ENCODE measurements at places on chromosomes 13 and 19. TPM values are rescaled to one million over a fixed set of nuclear protein-coding genes. Genes with fewer than 3 reads are reported as not detected.

GRCh38 chr13:75934889-75935288 is 298.8 kb downstream of the LMO7 start:
- no peak for DNase-seq

The CRLF1 gene
- total RNA-seq: 20.0 TPM

The ZBTB45 gene
- 10.2 TPM for total RNA-seq

DNA sequence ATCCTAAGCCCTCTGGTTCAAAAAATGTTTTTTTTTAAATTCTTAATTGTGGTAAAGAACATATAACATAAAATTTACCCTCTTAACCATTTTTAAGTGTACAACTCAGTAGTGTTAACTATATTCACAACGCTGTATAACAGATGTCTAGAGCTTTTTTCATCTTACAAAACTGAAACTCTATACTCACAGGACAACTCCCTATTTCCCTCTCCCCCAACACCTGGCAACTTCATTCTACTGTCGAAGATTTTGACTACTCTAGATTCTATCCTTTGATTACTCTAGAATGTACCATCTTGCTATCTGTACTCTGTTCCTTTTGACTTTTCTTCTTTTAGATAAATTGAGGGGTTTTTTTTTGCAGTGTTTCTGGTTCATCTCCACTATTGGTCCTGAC is 200.4 kb downstream of the KLF12 start:
- no peak for DNase-seq

DNA sequence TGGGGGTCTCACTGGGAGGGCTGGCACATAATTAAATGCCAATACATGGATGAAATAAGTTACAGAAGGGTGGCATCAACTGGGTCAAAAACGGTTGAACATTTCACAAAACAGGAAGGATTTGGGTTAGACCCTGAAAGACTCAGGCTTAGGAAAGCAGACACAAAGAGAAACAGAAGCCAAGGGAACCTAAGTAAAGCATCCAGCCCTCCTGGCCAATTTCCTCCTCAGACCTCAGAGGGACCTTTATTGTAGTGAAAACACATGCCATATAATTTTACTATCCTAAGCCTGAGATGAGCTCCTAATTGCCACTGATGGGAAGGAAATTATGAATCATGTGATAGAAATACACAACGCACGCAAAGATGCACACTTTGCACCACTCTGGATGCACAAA is 12.1 kb upstream of the CEACAM3 start:
- DNase-seq: no peak
